ENCODE measurements at places on chromosomes 2 and 18.
A peak's percentile ranks its signal among the peaks of the same experiment; 100 is the strongest.

GRCh38 chr18:63298400-63299365 is 20.9 kb downstream of the BCL2 start:
- no peak for DNase-seq

GRCh38 chr2:141557329-141558095 is 573.3 kb downstream of the LRP1B start:
- DNase-seq, result peak; percentile 53

DNA sequence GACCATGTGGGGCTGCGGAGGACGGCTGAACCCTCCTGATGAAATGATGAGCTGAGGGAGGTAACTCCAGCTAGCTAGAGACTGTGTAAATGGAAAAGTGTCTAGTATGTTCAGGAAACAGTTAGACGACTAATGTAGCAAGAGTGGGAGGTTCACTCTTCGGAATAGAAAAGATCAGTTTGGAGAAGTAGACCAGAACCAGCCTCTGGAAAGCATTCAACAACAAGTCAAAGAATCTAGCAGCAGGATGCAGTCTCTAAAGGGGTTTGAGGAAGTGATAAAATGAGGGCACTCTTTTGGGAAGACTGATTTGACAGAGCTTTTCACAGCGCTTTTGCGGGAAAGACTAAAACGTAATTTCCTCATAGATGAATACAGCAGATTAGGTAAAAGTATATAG is 79.6 kb downstream of the GAREM1 start:
- no peak for DNase-seq

DNA sequence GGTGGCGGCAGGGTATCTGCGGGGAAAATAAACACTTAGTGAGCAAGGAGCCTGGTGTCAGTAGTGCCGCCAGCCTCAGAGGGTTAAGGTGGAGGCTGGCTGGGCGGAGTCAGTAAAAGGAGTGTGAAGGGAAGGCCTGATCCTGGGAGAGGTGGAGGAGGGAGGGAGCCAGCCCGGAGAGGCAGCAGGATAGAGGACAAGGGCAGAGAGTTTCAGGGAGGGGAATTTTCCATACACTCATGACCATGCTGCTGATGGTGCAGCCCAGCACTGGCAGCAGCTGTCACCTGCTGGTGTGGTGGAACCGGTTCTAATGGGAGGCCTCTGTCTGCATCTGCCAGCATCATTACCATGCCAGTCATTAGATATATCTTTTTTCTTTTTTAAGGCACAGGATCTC is 2.0 kb upstream of the TEX44 start:
- no peak for DNase-seq

- no peak for DNase-seq
These were observed 11.5 kb downstream of the DNMT3A start for GRCh38 chr2:25330273-25330672.

- DNase-seq, result no peak
These were observed 286.2 kb downstream of the GRB14 start for GRCh38 chr2:164335128-164335527.

DNA sequence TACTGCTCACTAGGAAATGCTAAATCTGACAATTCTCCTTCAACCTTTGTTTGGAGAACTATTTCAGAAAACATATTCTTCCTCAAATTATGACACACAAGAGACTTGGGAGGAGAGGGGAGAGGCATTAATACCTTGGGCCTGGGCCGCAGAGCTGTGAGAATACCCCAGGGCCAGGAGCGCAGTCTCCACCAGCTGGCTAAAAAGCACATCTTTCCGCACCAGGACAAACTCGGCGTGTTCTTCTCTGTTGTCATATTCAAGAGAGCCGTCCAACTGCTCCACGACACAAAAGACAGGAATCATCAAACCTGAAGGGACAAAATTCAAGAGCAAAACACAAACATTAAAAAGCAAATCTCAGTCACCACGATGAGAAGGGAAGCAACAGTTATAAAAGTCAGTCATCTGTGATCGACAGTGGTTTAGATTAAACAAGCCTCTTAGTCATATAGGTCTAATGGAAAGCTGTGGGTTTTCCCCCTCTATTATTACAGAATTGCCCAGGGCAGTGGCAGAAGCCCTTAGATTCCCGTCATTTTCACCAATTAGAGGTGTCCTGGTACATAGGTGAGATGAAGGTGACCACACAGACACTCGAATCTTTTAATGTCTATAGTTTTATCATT is 24.4 kb downstream of the SATB2 start:
- no peak for DNase-seq

DNA sequence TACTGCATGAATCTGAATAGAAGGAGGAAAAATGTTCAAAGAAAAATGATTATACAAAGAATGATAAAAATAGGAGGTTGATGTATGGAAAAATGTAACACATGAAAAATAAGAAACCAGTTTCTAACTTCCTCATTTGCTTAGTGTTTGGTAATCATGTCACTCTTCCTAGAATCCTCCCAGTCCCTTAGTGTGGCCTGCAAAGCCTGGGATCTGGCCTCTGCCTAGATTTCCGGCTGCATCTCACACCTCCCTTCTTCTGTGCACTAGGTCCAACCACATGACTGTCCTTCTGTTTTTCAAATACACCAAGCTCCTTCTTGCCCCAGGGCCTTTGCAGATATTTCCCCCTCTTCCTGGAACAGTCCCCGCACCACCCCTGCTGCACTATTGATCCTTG is 76.8 kb upstream of the RBMS1 start:
- DNase-seq, result no peak

GRCh38 chr2:48144777-48145176 is 238.5 kb upstream of the FBXO11 start:
- peak; percentile 27 for DNase-seq

- DNase-seq, result no peak
These were observed 149.5 kb upstream of the PXDN start for GRCh38 chr2:1893856-1894255.

DNA sequence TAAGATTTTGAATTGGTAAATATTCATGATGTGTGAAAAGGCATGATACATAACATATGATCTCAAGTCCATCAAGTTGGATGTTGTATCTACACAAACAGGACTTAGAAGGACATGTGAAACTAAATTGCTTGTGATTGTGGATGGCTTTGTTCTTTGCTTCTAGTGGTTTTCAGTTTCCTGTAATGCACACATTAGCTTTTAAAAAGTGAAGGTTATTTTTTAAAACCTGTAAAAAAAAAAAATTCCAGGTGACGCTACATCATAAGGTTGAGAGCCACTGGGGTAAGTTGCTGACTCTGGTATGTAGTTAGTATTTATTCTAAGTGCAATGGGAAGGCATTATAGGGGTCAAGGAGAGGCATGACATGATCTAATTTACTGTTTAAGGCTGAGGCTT is 48.4 kb upstream of the TMEM247 start:
- no peak for DNase-seq

- no peak for DNase-seq
These were observed 13.0 kb upstream of the ARHGAP25 start for GRCh38 chr2:68721482-68722101.

GRCh38 chr2:64581777-64582539 is 57.8 kb downstream of the AFTPH start:
- no peak for DNase-seq

- DNase-seq, result no peak
These were observed 61.9 kb upstream of the RND3 start for GRCh38 chr2:150549381-150549780.

DNA sequence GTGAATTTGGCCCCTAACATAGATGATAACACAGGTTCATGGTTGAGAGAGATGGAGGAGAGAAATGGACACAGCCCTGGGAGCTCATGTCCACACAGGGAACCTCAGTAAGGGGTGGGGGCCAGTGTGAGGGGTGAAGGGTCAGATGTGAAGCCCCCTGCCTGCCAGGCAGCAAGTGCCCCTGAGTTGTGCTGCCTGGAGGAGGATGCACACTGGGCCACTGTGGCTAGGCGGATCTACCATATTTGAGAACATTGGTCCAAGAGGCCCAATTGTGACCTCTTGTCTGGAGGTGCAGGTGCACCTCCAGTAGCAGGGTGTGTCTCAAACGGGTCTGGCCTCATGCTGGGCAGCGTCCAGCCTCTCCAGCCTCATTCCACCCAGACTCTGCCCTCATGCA is 99.6 kb upstream of the SNTG2 start:
- no peak for DNase-seq

- peak; percentile 12 for DNase-seq
These were observed 167.9 kb downstream of the MGAT5 start for GRCh38 chr2:134421556-134422328.

GRCh38 chr2:23901966-23902846 is 24.7 kb downstream of the ATAD2B start:
- peak; percentile 27 for DNase-seq

DNA sequence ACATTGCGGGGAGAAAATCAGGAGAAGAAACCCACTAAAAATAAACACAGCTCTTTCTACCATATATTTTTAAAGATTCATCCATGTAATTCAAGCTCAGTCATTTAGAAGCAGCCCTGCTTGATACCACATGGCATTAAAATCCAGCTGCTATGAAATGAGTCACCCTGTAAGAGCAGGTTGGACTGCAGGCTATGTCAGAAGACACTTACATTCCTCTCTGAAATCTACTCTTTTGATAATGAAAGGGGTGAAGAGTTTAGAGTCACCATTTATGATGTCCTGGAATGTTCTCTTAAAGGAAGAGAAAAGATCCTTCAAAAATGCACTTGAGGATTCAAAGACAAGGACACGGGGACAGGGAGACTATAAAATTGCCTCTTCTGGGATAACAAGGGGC is 100.6 kb upstream of the APCDD1 start:
- peak; percentile 89 for DNase-seq

- no peak for DNase-seq
These were observed 82.5 kb upstream of the XIRP2 start for GRCh38 chr2:166805753-166806152.

- no peak for DNase-seq
These were observed 6.5 kb downstream of the SCN3A start for GRCh38 chr2:165197346-165197745.

DNA sequence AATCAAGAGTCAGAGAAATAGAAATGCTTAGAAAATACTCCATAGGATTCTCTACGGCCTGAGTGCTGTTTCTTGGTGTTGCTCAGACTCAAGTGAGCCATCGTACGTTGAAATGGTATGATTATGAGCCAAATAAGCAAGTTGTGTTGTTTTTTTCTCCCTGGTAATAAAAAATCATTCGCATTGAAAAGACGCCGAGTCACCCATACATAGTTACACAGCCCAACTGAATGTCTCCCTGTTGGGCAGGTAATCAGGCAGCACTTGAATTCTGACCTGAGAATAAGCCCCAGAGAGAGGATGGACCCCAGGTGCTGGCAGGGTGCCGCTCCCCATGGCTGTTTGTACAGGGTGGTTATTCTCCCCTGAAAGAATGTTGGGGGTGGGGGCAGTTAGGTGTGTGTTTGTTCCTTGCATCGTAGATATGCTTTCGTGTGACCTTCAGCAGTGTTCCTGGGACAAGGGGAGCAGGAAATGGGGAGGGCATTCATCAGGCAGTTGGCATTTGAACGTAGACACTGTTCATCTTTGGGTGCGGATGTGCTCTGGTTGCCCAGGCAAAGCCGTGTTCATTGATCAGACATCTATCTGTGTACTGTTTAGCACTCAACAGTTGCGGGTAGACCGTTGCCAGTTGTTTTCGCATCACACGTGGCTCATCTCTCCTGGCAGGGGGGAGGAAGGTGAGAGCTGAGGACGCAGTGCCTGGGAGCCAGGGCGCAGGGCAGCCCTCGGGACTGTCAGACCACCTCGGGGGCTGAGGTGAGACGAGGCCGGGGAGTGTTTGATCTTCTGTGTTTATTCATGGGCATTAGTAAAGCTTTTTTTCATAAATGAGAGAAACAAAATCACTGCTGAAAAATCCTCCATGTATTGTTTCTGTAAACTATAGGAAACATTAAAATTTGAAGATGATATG is 27.3 kb downstream of the MTCL1 start:
- DNase-seq, result no peak

- DNase-seq, result no peak
These were observed 441.0 kb downstream of the TXNL1 start for GRCh38 chr18:56197241-56197859.

DNA sequence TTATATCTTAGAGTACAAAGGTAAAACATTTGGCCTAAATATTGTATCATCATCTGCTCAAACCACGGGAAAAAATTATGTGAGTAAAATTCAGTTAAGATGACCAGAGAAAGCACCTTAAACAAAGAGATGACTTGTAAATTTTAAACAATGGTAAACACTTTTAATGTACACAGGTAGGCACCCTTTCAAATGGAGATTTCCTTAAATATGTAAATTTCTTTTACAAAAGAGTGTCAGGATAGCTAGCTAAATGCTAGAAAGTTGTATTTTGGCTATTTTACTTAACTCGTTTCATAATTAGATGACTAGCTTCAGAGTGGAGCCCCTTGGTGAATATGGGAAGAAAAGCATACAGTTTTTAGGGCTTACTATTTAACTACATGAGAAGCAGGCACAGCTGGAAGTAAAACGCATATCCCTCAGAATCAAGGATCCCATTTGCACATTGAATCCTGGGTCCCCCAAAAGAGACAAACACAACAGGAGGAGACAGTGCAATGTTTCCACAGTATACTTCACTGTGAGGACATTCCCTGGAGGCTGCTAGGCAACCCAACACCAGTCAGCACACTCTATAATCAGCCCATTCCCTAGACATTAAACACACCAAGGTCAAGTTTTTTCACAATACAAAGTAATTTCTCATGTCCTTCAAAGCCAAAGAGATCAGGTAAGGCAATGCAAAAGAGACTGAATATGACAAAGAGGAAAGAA is 1154.4 kb downstream of the DPP10 start:
- no peak for DNase-seq

GRCh38 chr2:23131066-23131575 is 253.9 kb upstream of the KLHL29 start:
- DNase-seq, result no peak

GRCh38 chr18:75307530-75307929 is 96.9 kb downstream of the TSHZ1 start:
- no peak for DNase-seq

- DNase-seq, result no peak
These were observed 67.4 kb upstream of the PPM1B start for GRCh38 chr2:44101246-44101645.

DNA sequence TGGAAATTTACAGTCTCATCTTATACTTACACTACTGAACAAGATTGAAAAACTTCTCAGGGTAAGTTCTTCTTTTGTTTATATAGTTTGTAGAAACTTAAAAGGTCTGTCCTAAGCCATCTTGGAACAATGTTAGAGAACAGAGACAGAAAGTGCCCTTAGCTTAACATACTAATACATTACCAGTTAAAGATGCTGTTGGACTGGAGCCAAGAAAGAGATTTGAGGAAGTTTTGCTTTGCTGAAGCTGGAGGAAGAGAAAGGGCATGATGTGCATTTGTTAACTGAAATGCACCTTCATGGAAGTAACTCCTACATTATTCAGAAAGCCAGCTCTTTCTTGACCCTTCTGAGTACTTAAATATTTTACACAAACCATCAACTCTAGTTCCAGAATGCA is 66.5 kb upstream of the TNFRSF11A start:
- DNase-seq, result no peak

DNA sequence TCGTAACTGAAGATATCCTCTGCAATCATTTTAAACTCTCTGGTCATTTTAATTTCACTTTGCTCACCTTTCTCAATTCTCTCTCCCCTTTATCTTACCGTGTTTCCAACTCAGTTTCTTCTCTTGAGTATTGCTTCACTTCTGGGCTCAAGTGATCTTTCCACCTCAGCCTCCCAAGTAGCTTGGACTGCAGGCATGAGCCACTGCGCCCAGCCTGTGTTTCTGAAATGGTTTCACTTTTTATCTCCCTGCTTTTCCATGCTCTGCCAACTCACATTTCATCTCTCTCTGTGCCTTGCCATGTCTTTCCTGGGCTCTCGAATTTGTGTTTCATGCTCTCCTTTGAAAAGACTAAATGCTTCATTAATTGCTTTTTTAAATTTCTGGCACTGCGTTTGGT is 30.5 kb upstream of the TMEM131 start:
- DNase-seq, result no peak

GRCh38 chr2:126866451-126866850 is 32.2 kb upstream of the TEX51 start:
- no peak for DNase-seq

Data from fibroblast of skin of scalp (primary cell).